ENCODE measurements at places on chromosomes 2 and 18.
A peak's percentile ranks its signal among the peaks of the same experiment; 100 is the strongest.

GRCh38 chr2:149744865-149745264, 157.3 kb upstream of the MMADHC start:
- DNase-seq = no peak

DNA sequence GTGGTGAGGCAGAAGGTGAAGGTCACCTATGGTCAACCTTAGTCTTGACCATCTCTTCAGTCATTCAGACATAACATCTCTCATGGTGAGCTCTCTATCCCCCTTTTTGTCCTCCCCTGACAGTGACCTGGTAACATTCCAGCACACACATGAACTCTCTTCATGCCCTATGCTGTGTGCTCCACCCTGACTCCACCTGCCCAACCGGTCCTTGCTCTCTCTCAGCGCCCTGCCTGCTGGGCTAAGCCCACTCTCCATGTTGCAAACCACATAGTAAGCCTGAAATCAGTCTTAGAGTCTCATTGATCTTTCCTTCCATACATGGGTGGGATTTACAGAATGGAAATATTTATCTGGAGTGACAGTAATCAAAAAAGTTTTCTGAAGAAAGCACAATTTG, 52.8 kb downstream of the MARCO start:
- DNase-seq = no peak

DNA sequence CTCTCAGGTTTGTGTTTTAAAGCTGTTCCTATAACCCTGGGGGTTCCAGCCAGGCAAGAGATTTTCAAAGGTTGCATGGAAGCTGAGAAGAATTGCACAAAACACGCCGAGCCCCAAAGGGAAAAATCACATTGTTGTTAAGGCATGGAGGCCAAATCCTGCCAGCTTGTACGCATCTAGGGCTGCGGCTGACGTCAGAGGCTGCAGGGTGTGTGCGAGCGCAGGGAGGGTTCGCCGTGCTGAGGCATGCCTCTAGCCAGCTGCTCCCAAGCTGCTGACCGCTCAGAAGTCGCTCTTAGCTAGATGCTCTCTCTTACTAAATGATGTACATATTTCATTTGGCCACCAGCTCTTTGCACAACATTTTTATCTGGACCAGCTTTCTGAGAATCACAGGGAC, 191.8 kb downstream of the LPIN1 start:
- DNase-seq = no peak

GRCh38 chr18:48973731-48974130, 23.0 kb upstream of the SMAD7 start:
- no peak for DNase-seq

- DNase-seq = no peak
These were observed 4.7 kb upstream of the IL1R2 start for GRCh38 chr2:101986804-101987740.

DNA sequence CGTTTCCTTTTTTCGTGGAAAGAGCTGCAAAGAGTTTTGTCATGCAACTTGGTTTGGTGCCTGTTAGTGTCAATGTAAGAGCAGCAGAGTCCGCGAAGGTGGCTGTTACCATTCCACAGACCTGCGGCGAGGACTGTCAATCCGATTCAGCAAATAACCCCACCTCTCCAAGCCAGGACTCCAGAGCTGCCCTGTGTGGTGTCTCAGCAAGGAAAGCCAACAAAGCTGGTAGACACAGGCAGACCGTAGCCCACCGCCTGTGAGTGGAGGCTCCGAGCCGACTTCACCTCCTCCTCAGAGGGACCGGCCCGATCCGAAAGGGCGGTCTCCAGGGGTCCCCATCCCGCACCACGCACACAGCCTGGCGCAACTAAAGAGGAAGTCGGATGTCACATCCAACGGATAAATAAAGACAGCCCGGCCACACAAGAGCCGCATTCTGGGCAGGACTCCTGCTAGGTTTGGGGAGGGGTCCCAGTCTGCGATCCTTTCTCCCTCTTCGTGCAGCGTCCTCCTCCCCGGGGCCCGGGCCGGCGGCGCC, 819 bp downstream of the ANKRD44 start:
- peak; percentile 33 for DNase-seq

DNA sequence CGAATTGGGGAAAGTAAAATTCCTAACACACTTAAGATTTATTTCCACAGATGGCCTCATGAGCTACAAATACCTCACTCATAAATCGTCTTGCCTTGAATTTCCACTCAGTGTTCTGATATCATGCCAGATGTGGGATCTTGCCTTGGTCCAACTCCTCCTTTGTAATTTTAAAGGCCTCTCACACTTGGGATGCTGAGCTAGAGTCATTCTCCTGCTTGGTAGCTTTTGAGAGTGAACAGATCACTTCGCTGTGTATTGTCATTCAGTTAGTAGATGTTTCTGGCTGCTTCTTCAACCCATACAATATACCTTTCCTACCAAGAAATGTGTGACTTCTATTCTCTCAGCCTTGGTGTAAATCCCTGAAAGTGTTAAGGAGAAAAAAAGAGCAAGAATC, 309.2 kb downstream of the NRXN1 start:
- DNase-seq = no peak

- no peak for DNase-seq
These were observed 129.6 kb upstream of the COPS8 start for GRCh38 chr2:236956031-236956618.

DNA sequence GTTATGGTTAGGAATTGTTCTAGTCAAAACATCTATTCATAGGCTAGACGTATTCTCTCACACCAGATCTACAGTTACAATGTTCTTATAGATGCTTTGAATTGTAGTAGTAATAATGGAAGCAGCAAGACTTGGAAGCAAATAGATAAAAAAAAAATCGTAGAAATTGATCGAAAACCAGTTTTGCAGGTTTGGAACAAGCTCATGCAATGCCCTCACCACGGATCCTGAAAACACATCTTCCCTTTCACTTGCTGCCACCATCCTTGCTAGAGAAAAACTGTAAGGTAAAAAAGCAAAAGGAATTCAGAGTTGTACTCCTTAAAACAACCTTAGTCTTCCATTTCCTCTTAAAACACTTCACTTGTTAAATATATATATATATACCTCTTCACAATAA, 4.4 kb downstream of the SULT1C4 start:
- DNase-seq = no peak

GRCh38 chr2:46829231-46829995, 86.2 kb downstream of the MCFD2 start:
- DNase-seq = no peak

All from CD4-positive, alpha-beta T cell treated with Interleukin-1 beta for 1 hour (primary cell).